Large intestine (tissue), 12 donors: ENCODE measurements at places on chromosomes 5 and 9. TPM values are rescaled to one million over a fixed set of nuclear protein-coding genes. Genes with fewer than 3 reads are reported as not detected.

- DNase-seq, result no peak
Observed at GRCh38 chr5:39605588-39606575, 181.1 kb upstream of the DAB2 start.

DNA sequence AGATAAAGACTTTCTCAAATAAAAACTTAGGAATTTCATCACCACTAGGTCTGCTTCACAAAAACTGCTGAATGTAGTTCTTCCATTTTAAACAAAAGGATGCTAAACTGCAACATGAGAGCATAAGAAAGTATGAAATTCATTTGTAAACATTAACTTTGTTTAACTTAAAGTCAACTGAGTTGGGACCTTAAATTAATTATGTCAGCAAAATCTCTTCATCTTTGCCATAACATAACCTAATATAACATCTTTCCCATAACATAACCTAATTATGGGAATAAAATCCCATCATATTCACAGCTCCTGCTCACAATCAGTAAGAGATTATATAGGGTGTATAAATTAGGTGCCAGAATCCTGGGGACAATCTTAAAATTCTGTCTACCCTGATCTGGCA, 78.8 kb upstream of the PCSK5 start:
- no peak for DNase-seq

- DNase-seq, result no peak
Observed at GRCh38 chr5:35133186-35133585, 85.4 kb upstream of the AGXT2 start.

MARCOL gene
- not detected for polyA plus RNA-seq

CDC20B gene
- 0.15 TPM for polyA plus RNA-seq

- DNase-seq, result no peak
Observed at GRCh38 chr5:60535198-60535597, 164.8 kb downstream of the DEPDC1B start.
